ENCODE measurements at places on chromosomes 3 and 15.

- DNase-seq: no peak
These were observed 35.0 kb upstream of the NEDD4 start for GRCh38 chr15:56028430-56028829.

DNA sequence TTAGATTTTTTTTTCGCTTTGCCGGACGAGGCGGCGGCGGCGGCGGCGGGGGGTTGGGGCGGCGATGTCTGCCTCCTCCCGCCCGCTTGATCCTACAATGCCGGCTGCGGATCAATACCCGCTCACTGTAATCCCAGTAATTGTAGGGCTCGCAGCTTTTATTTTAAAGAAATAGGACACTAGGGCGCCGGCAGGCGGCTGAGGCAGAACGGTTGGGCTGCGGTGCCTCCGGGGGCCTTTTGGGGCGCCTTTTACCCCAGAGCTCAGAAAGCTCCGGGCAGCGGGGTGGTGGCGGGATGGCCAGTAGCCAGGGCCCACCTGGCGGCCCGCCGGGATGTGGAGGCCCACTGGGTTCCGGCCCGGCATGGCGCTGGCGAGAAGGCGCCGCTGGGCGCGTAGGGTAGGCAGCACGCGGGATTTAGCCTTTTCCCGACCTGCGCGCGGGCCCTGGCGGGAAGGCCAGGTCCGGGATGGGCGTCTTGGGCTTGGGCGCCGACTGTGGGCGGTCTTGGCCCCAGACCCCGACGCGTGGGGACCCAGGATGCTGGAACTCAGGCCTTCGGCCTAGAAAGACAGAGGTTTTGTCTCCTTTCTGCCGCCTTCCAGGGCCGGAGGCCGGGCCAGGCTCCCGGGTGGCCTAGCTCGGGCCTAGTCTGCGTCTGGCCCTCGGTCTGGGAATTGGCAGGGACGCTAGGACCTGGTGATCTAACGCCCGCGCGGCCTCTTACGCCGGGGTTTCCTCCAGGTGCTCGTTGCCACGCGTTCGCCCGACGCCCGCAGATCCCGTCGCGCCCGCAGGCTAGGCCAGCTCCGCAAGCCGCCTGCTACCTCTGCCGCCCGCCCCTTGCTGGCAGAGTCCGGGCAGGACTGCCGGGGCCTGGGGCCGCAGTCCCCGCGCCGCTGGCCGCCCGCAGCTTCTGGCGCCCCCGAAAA is 15.5 kb upstream of the ONECUT1 start:
- DNase-seq: no peak

DNA sequence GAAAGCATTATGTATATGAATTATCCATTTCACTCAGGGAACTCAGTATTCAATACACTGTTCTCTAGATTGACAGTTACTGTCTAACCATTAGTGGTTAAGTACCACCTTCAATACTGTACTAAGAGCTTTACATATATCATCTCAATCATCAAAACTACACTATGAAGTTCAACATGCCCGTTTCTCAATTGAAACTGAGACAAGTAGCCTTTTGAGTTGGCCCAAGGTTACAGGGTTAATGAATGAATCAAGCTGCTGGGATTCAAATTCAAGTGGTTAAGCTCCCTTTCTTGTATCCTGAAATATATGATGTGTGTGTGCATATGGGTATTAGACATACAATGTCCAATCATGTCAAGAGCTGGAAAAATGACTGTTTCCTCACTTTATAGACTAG is 5.8 kb downstream of the TASOR start:
- DNase-seq: no peak

- DNase-seq: no peak
These were observed 31.8 kb downstream of the IQGAP1 start for GRCh38 chr15:90419738-90420406.

DNA sequence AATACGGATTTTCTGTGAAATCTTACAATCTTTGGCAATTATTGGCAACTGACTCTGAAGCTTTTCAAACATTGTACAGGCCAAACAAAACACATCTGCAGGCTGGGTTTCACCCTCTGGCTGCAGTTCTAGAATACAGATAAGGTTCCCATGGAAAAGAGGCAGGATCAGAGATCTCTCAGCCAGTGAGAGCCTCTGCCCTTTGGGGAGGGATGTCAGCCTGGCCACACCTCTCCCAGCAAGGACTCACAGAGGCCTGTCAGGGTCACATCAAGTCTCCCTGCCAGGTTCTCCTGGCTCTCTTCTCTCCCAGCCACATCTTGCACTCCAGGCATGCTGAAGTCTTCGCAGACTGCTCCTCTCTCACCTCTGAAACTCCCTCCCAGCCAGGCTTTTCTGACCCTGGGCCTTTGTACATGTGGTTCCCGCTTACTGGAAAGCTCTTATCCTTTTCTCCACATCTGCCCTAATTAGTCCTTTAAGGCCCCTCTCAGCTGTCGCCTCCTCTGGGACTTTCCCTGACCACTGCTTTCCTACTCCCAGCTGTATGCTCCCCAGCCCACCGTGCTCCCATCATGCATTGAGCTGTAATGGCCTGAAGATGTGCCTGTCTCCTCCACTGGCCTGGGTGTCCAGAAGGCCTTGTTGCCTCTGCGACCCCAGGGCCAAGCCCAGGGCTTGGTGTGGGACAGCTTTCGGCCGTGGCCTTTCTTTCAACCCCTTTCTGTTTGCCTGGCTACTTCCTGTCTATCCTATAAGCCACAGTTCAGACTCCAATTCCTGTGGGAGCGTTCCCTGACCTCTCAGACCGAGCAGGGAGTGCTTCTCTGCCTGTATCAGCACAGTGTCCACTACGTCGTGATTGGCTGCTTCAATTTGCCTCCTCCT is 4.3 kb downstream of the RBP1 start:
- DNase-seq: no peak

GRCh38 chr3:64318668-64319271 is 93.5 kb upstream of the PRICKLE2 start:
- DNase-seq: no peak

GRCh38 chr15:27844018-27844666 is 255.0 kb downstream of the OCA2 start:
- DNase-seq: no peak

GRCh38 chr3:126582311-126582710 is 23.6 kb upstream of the C3orf22 start:
- DNase-seq: no peak

DNA sequence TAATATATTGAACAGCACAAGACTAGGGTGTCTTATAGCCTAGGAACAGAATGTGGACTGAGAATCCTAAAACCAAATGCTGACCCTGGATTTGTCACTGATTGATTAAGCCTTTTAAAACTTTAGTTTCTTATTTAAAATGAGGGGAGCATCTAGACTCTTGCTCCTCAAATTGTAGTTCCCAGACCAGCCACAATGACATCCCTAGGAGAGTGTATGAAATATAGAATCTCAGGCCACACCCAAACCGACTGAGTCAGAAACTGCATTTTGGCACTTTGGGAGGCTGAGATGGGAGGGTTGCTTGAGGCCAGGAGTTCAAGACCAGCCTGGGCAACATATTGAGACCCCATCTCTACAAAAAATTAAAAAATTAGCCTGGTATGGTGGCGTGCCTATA is 287.8 kb upstream of the UMPS start:
- DNase-seq: no peak

GRCh38 chr3:17412950-17413530 is 329.4 kb downstream of the TBC1D5 start:
- no peak for DNase-seq

- no peak for DNase-seq
These were observed 611.2 kb upstream of the GRM7 start for GRCh38 chr3:6249679-6250078.

GRCh38 chr15:37981775-37982174 is 47.3 kb downstream of the TMCO5A start:
- no peak for DNase-seq

GRCh38 chr3:48475188-48475587 is 28.7 kb downstream of the ATRIP start:
- no peak for DNase-seq

- DNase-seq: no peak
These were observed 155.6 kb upstream of the STT3B start for GRCh38 chr3:31377045-31377642.

DNA sequence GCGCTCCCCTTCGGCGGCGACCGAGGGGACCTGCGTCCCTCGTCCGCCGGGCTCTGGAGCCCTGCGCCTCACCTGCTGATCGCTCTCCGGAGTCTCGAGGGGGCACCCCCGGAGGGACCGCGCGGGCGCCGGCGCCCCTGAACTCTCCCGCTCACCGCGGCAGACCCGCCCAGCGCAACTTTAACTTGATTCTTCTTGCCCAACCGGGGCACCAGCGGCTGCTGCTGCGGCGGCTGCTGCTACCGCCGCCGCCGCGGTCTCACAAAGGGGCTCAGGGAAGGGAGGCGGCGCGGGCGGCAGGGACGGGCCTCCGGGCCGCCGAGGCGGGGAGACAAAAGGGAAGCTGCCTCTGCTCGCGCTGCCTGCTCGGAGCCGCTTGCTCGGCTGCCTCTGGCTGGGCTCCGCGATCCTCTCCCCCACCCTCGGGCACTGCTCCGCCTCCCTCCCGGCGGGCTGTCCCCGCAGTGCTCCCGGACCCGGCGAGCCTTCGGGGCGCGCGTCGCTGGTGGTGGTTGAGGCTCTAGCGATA is at the start of gene PPM1L:
Gene PPM1L (plus strand): TSS at position 456 of the 529 bp plus-strand sequence.
- DNase-seq: no peak

- no peak for DNase-seq
These were observed 36.9 kb upstream of the SPRED1 start for GRCh38 chr15:38215707-38216106.

DNA sequence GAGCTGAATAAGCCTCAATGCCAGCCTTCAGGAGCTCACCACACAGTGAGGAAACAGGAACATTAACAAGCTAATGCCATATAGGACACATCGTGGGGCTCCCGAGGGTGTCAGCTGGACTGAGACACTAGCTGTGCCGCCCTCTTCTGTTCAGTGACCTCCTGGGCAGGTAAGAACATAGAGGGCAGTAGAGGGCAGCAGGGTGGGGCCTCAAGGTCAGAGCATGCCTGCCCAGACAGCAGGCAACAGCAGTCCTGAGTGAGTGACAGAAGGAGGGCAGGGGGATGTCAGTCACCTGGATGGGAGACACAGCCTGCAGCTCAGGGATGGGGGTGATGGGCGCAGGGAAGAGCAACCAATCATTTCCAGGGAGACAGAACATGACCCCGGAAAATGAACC is 15.5 kb downstream of the NTRK3 start:
- no peak for DNase-seq

GRCh38 chr3:17908399-17909191 is 166.2 kb upstream of the TBC1D5 start:
- no peak for DNase-seq

GRCh38 chr15:68691705-68692104 is 112.9 kb downstream of the CORO2B start:
- DNase-seq: no peak

- no peak for DNase-seq
These were observed 26.0 kb downstream of the MUC20 start for GRCh38 chr3:195746751-195747150.

GRCh38 chr3:89234620-89235019 is 127.2 kb downstream of the EPHA3 start:
- no peak for DNase-seq

DNA sequence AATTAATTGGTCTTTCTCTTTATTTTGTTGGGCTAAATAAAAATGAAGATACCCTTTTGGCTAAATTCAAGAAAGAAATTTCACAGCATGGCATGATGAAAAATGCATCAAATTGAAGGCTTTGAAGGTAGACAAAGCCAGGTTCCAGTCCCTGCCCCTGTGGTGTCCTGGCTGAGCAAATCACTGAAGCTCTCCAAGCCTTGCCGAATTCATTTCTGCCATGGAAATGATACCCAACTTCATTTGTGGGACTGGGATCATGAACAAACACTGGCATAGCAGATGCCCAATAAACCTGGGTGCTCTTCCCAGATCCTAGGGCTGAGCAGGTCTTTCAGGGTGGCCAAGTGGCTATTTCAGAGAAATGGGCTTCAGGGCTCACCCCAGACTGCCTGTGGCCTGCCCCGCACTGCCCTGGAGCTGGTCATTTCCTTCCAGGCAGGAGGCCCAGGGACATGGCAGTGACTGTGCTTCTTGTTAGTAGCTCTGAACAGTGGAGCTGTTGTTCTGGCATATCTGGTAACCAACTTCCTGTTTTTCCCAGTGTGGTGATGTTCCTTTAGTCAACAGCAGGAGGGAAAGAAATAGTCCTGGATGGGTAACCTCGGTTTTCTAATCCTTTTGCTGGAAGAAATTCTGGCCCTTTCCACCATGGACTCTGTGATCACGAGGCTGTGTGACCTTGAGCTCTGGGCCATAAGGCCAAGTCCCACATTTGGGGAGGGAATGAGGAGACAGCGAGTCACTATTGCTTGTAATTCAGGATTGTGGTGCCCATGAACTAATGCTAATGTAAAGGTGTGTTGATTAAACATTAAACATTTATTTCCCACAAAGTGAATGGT is 47.6 kb downstream of the CTDSPL start:
- DNase-seq: no peak

GRCh38 chr15:31814082-31814481 is 216.2 kb upstream of the CHRNA7 start:
- no peak for DNase-seq

- DNase-seq: no peak
These were observed 124.5 kb downstream of the ECT2 start for GRCh38 chr3:172875039-172875438.

GRCh38 chr3:101091489-101091888 is 98.3 kb upstream of the ABI3BP start:
- no peak for DNase-seq

DNA sequence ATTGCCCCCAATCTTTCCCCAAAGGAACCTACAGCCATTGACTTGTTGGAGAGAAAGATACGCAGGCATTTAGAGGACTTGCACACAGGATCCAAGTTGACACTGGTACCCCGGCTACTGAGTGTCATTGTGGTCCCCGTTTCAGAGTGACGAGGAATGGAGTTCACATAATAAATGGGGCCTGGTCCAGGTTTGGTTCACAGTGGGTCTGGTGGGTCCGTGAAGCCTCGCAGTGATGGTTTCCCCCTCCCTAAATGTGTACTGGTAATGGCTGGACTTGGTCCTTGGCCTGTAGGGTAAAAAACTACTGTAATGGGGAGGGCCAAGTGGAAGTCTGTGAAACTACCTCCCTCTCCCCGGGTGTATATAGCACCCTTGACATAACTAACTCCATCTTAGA is 232.1 kb upstream of the LYSMD4 start:
- no peak for DNase-seq
